ENCODE measurements at places on chromosomes 3 and 15. TPM values are rescaled to one million over a fixed set of nuclear protein-coding genes. Genes with fewer than 3 reads are reported as not detected.

Gene BMF
- 18.7 TPM for total RNA-seq

Gene LRRC3B
- total RNA-seq = not detected

Gene GPR149
- total RNA-seq = not detected

Gene CHRFAM7A
- 0.90 TPM for total RNA-seq

Gene SPG11
- total RNA-seq = 21.6 TPM

All from H4 (cell line).